ENCODE measurements at places on chromosomes 11 and 22.
A peak's percentile ranks its signal among the peaks of the same experiment; 100 is the strongest.

- no peak for DNase-seq
Observed at GRCh38 chr11:29027436-29027835, 919.2 kb downstream of the METTL15 start.

- DNase-seq, result no peak
Observed at GRCh38 chr11:2094354-2095197, 44.6 kb downstream of the IGF2 start.

GRCh38 chr11:72413914-72414628 is 20.3 kb downstream of the CLPB start:
- peak; percentile 58 for DNase-seq

GRCh38 chr11:134544095-134544815 is 132.2 kb upstream of the B3GAT1 start:
- no peak for DNase-seq

- no peak for DNase-seq
Observed at GRCh38 chr11:92667486-92668152, 301.8 kb upstream of the MTNR1B start.

DNA sequence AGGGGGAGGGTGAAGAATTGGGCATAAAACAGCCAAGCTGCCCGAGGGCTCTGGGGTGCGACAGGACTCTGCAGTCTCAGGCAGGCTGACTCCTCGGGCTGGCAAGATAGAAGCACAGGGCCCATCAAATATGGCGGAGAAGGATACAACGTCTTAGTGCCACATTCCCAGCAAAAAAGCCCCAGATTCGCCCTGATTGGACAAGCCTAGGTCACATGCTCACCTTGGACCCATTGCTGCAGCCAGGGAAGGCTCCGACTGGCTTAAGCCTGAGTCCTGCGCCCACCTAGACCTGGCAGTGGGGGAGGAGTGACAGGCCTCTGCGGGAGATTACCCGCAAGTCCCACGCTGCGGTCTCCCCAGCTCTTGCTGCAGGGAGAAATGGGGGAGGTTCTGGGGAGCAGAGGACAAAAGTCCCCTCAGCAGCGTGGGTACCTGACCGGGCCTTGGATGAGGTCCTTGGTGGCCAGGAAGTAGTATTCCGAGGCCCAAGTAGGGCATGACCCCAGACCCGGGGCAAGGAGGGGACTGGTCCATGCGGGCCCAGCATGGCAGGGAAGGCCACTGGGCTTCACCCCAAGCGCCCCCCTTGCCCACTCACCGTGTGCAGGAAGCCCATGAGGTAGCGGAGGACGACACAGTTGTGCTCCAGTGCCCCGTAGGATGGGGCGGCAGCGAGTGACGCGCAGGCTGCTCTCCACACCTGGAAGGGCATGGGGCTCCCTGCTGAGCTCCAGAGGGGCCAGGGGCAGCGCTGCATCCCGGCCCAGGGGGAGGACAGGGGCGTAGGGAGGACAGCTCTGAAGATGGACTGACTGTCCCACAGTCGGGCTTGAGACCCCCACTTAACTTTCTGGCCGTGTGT is 113.0 kb downstream of the ARHGAP8 start:
- no peak for DNase-seq

DNA sequence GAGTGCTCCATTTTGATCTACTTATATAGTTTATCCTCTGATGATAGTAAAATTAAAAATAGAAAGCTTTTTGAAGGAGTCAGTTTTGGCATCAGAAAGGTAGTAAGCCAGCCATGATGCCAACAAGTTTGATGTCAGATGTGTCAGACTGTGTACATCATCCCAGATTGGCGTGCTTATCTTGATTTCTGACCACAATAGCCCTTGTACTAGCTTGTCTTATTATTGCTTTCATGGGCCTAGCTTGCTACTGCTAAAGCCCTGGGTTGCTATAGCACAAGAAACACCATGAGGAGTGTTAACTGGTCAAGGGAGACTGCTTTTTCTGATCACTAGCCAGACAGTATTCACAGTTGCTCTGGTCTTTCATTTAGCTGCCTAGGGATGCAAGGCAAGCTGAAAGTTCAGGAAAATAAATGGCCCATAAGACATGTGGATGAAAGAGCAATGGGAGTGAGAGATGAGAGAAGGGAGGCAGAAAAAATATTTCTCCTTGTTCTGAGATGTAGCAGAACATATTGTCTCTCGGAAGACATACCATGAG is 1038.5 kb downstream of the JRKL start:
- DNase-seq, result no peak

- DNase-seq, result no peak
Observed at GRCh38 chr11:11445441-11446185, 92.6 kb upstream of the CSNK2A3 start.

GRCh38 chr11:129766898-129767604 is 48.6 kb upstream of the TMEM45B start:
- DNase-seq, result no peak

DNA sequence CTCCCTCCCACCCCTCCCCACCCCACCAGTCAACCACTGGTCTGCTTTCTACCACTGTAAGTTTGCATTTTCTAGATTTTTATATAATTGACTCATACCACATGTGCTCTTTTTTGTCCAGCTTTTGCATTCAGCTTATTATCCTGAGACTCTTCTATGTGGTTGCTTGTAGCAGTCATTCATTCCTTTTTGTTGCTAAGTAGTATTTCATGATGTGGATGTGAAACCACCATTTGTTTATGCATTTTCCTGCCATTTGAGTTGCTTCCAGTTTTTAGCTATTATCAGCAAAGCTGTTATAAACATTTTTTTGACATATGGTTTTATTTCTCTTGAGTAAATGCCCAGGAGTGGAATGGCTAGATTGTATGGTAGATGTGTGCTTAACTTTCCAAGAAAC is 77.0 kb upstream of the FGF3 start:
- no peak for DNase-seq

GRCh38 chr11:20192151-20192550 is 31.9 kb upstream of the DBX1 start:
- no peak for DNase-seq

- no peak for DNase-seq
Observed at GRCh38 chr11:73047773-73048371, 94.2 kb downstream of the FCHSD2 start.

DNA sequence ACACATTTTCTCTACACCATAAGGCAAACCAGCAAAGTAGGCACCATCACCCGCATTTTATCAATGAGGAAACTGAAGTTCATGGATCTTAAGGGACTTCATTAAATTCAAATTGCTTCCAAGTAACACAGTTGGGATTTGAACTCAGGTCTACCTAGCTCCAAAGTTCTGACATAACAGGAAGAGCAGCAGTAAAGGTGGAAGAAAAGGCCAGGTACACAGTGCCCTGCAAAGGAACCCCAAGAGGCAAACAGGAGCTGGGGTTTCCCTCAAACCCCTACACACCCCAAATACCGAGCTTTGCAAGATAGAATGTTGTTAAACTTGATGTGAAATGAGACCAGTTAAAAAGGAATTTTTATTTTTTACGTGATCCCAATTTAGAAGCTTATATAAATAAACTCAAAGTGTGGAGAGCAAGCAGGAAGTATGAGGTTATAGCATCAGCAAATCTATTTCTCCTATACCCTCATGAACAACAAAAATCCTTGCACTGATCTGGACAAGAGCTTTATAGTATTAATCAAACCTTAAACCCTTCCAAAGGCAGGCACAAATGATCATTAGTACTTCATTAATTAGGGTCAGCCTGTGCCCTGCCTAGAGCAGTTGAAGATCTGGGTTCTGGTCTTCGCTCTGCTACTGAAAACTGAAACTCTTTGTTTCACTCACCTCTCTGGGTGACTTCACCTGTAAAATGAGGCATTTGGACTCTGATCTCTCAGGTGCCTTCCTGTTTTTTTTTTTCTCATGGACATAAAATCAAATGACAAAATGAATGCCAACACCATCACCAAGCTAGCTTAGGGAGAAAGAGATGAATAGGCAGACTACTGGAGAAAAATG is 36.5 kb downstream of the SYTL2 start:
- no peak for DNase-seq

Data from activated T-helper 9 cell treated with anti-CD3 and anti-CD28 coated beads, Interleukin-2, amount 50 U/mL, for 16 hours (primary cell).